MCF 10A (cell line): ENCODE measurements at places on chromosomes 5 and 9.

- DNase-seq = no peak
These were observed 167.4 kb upstream of the CD180 start for GRCh38 chr5:67363963-67364362.

GRCh38 chr5:14395411-14395810 is 186.2 kb upstream of the OTULINL start:
- DNase-seq = no peak

DNA sequence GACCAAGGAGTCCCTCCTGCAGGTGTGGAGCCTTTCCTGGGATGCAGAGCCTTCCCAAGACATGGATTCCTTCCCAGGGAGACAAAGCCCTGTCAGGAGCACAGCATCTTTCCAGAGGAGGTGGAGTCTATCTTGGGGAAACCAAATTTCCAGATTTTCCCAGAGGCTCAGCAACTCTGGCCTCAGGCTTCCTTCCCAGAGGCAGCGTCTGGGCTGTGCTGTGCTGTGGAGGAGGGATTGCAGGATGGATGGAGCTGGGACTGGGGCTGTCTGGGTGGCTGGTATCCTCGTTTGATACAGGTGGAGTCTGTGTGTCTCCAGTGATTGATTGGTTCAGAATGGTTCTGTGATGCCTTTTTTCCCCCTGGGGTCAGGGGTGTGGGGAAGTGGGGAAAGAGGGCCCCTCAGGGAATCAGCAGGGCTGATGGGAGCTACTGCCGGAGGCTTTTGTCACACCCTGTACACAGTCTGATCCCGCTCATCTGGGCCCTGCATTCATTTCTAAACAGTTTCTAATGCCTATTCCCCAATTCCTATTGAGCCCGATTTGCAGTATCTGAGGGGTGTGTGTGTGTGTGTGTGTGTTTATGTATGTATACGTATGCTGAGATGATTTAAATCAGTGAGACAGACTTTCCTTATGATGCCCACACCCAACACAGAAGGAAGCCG is 16.0 kb downstream of the OR13J1 start:
- no peak for DNase-seq

- peak; percentile 73 for DNase-seq
These were observed 53.5 kb upstream of the IRX1 start for GRCh38 chr5:3542158-3542557.

DNA sequence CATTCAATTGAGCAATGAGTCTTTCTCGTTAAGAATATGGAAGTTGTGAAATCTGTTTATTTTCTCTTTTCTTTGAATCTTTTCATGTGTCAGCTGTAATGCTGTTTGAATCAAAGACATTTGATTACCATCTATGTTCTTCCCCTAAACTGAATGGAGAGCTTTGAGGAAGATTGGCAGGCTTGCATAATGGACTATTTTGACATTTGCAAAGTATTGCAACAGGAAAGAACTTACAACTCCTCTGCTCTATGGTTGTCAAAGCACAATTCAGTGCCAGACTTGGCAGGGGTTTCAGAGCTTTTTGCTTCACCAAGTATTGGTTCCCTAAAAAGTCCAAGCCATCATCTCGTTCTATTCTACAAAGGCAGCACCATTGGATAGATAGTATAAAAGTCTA is 549.0 kb upstream of the NUDT12 start:
- DNase-seq = peak; percentile 27

- peak; percentile 41 for DNase-seq
These were observed 269.7 kb downstream of the ISL1 start for GRCh38 chr5:51652980-51653379.

GRCh38 chr9:85432599-85432998 is 309.2 kb downstream of the AGTPBP1 start:
- DNase-seq = no peak

- DNase-seq = no peak
These were observed 20.3 kb upstream of the ABCA1 start for GRCh38 chr9:104948277-104948676.

DNA sequence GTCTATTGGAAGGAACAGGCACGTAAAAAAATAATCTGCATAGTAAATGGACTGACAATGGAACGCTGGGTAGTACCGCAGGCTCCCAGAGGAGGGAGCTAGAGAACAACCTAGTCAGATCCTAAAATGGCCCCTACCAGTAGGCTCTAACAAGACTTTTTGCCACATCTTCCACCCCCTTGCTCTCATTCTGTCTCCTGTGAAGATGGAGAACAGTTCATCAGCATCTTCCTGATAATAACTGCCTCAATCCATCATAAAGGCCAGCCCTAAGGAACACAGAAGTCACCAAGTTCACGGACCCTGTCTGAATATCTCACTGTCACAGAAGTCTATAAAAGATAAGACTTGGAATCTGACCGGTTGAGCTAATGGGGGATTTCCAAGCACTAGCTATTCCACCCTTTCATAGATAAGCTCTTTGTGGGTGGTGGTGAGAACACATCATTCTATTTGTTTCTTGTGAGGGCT is 133.4 kb downstream of the SLC1A3 start:
- DNase-seq = peak; percentile 77

- no peak for DNase-seq
These were observed 214.5 kb downstream of the TMEM167A start for GRCh38 chr5:82862711-82863110.

DNA sequence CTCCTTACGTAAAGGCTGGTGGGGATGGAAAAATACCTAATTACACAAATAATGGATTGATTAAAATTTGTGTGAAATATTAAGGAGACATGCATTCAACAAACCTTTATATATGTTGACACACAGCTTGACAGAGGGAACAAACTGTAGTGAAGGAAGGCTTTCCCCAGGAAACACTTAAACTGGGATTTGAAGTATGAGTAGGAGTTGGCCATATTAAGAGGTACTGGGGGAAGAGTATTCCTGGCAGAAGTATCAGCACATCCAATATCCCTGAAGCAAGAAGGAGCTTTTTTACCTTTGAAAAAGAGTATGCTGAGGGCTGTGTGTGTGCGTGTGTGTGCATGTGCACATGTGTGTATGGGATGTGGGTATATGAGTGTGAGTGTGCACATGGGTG is 111.1 kb downstream of the PSD2 start:
- no peak for DNase-seq

DNA sequence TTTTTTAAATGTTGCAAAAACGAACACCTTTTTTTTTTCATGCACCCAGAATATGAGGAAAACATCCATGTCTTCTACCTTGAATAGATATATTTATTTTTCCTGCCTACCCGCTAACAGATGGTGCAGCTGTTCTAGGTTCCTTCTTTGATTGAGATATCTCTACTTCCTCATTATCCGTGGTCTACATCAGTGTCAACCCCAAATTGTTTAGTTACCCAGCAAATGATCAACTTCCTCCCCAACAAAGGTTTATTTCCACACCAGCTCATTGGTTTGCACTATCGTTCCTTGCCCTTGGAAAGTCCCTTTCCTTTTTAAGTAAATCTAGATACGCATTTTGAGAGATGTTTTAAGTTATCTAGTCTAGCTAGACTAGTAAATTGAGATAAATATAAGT is 166.4 kb downstream of the PRR16 start:
- DNase-seq = no peak

GRCh38 chr9:72817413-72817812 is 135.4 kb downstream of the ALDH1A1 start:
- DNase-seq = no peak

DNA sequence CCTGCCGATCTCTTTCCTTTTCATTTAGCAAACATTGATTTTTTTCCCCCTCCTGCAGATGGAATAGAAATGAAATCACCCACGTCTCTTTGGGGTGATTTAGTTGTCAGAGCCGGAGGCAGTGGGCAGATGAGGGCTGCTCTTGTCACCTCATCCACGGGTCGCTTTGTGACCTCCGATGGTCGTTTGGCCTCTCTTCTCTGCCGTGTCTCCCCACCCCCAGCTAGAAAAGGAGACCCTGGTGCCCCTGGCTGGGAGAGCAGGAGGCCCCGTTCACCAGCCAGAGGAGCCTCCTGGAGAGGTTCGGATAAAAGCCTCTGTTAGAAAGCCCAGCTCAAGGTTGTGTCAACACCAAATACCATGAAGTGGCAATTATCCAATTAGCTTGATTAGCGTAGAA is 21.6 kb upstream of the RXRA start:
- no peak for DNase-seq

DNA sequence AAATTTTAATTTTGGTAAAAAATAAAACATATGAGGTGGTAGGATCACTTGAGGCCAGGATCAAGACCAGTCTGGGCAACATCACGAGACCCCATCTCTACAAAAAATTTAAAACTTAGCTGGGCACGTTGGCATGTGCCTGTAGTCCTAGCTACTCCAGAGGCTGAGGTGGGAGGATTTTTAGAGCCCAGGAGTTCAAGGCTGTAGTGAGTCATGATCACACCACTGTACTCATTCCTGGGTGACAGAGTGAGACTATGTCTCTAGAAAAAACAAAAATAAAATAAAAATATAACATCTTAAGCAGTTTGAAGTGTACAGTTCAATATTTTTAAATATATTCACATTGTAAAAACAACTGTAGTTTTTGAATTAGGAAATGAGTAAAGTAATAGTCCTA is 108.3 kb downstream of the SMIM15 start:
- DNase-seq = peak; percentile 28

DNA sequence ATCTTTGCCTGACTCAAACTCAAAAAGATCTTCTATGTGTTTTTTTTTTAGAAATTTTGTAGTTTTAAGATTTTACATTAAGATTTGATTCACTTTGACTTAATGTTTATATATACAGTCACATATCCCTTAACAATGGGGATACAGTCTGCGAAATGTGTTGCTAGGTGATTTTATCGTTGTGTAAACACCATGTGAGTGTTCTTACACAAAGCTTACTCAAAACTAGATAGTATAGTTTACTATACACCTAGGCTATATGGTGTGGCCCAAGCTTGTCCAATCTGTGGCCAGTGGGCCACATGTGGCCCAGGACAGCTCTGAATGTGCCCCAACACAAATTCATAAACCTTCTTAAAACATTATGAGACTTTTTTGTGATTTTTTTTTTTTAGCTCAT is 131.9 kb downstream of the CWC27 start:
- no peak for DNase-seq

DNA sequence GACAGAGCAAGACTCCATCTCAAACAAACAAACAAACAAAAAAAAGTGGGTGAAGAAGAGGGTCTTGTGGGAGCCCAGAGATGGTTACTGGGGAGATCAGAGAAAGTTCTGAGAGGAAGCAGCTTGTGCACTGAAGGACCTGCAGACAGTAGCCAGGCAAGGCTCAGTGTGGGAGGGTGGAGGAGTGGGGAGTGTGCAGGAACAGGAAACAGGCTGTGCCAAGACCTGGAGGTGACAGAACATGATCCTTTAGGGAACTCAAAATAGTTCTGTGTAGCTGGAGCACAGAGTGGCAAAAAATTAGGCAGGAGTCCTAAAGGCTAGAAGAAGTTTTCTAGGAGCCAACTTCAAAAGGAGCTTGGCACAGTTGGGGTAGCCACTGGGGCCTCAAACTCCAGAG is 19.2 kb upstream of the NANS start:
- DNase-seq = peak; percentile 26

DNA sequence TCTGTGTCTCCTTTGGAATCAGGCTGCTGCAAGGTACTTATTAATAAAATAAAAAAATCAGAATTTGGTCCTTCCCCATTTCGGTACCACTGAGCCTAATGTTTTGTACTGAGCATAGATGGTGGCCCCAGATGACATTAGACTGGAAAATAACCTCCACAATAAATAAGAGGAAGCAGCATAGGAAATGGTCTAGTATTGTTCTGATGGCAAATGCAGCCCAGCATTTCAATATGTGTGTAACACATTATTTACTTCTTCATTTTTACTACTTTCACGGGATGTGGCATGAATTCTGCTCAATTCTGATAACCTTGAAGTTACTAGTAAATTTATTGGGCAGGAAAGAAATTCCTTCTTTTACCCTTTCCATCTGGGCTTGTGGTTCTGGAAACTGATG is 295.6 kb downstream of the ADGRV1 start:
- no peak for DNase-seq

GRCh38 chr5:78624011-78624541 is 24.5 kb downstream of the LHFPL2 start:
- DNase-seq = no peak

GRCh38 chr5:111996574-111996973 is 239.6 kb upstream of the NREP start:
- no peak for DNase-seq

GRCh38 chr9:134962973-134963364 is 45.3 kb upstream of the FCN1 start:
- no peak for DNase-seq

GRCh38 chr9:102434545-102434944 is 560.6 kb upstream of the CYLC2 start:
- DNase-seq = no peak

DNA sequence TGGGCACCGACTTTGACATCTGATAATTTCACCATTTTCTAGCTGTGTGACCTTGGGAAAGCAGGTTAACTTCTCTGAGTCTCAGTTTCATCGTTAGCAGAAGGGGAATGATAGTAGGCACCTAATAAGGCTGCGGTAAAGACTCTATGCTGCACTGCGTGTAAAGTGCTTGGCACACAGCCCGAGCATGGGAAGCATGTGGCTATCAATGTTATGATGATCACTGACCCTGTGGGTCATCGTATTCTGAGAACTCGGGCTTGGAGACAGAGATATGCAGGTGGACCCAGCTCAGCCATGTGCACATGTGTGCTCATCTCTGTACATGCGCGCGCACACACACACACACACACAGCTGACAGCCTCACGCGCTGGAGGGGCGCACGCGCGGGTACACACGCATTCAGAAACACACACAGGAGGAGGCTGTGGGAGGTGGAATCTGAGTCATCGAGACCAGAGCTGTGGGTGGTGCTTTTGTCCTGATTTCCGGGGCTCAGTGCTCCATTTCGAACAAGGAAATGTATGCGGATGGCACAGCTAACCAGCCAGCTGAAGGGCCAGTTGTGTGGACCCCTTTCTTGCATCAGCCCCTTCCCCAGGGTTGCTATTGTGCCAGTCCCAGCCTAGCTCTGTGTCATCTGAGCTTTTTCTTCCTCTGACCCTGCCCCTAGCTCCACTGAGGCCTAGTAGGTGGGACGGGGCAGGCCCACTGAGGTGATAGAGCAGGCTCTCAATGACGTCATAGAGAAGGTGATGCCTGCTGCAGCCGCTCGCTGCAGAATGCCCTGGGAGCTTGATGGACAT is 11.1 kb upstream of the ARAP3 start:
- peak; percentile 50 for DNase-seq

DNA sequence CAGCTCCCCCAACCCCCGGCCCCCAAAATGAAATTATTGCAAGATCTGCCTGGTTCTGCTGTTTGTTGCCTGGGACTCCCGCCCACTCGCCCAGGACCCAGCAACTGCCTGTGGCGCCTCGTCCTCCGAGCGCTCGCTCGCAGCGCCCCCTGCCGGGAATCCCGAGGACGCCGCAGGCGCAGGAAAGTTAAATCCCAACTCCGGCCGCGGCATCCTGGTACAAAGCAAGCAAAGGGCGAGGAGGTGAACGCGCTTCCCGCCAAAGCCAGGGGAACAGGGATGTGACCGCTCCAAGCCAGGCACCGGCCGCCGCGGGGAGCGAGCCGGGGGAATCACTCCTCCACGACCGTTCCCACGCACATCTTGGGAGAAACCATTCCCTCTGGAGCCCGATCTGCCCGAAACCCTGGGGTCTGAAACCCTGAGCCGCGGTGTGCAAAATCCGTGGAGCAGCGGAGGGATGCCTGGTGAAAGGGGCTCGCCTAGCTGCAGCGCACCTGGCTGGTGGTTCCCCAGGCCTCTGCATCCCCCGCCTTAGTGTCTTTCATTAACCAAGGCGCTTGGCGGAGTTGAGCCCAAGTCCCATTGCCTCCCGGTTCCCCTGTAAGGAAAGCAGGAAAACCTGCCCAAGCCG is 1.3 kb downstream of the SEMA5A start:
- DNase-seq = peak; percentile 76
